Activated CD4-positive, alpha-beta T cell treated with anti-CD3 and anti-CD28 coated beads for 1 hour (primary cell): ENCODE measurements at places on chromosomes 7 and 10.

DNA sequence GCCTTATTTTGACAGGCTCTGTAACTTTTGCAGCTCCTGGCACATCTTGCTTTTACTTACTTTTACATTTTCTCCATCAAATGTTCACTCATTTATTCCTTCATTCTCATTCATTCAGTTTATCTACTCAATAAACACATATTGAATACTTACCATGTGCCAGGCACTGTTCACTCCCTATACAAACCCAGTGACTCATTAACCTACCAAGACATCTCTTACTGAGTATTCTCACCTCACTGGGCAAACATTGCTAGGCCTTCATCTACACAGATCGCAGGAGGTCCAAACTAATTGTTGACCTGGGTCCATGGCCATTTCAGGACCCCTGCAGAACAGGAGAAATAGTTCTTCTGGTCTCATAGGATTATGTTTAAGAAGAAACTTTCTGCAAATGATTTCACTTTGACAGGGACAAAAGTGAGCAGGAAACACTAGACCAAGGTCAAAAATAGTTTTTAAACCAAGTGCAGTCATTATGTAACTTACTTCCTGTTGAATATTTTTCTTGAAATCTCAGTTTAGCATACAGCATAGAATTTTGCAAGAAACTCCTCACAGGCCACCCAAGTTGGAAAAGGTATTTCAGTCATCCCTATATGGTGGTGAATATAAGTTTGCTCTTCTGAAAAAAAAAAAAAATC, 17.6 kb downstream of the SLC26A4 start:
- no peak for DNase-seq

- DNase-seq = no peak
Observed at GRCh38 chr10:62647375-62648092, 157.0 kb upstream of the ADO start.

DNA sequence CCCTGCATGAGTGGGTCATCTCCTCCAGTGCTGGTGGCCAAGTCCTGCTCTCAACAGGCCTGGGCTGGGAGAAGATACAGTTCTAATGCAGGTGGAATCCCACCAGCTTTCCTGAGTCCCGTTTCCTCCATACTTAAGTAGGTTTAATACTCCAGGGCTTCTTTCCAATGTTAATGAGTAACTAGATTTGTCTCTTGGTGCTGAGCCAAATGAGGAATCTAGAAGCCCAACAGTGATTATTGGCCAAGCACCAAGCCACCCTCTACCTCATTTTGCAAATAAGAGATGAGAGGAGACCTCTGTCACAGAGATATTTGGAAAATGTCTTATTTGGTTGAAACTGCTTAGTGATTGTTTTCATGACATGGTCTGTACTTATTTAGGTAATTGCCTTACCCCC, 37.1 kb downstream of the STARD3NL start:
- no peak for DNase-seq

DNA sequence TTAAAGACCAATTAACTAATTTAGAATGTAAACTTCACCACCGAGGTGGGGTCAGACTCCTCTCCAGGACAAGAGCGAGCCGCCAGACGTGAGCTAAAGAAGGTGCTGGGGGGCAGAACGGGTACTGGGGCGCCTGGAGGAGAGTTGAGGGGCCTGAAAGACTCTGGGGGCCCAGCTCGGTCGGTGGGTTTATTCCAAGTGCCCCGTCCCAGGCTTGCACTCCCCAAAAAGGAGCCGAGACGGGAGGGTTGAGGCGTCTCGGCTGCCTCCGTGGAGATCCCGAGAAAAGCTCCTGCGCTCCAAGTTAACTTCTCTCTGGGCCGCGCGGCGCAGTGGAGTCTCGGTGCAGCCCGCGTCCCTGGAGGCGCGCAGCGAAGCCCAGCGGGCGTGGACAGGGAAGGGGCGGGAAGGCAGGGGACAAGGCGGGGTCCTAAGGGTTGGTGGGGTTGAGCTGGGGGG, 553.3 kb downstream of the TFEC start:
- DNase-seq = no peak
